ENCODE measurements at places on chromosomes 4 and X.

DNA sequence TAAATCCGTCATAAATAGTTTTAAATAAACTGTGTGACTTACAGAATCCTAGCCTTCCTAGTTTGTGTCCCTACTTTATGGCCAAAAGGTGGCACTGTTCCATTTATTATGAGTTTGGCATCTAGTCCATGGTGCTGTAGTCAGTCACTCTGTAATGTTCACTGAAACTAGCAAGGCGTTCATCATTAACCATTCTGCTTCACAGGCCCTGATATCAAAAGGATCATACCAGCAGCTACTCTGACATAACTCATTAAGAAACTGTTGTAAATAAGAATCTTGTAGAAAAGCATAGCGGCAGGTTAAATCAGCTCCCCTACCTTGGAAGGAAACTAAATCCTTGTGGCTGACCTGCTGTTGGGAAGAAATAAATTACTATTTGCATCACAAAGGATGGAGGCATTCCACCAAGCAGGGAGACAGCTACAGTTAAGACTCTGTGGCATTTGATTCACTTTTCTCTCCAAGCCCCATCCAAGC is 919.6 kb upstream of the DIAPH2 start:
- no peak for DNase-seq

DNA sequence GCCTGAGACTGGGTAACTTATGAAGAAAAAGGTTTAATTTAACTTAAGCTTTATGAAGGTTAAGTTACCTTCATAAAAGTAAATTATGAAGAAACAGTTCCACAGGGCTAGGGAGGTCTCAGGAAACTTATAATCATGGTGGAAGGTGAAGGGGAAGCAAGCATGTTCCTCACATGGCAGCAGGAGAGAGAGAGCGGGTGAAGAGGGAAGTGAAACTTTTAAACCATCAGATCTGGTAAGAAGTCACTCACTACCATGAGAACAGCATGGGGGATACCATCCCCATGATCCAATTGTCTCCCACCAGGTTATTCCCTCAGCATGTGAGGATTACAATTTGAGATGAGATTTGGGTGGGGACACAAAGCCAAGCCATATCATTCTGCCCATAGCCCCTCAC is 944.7 kb upstream of the NDST4 start:
- no peak for DNase-seq

DNA sequence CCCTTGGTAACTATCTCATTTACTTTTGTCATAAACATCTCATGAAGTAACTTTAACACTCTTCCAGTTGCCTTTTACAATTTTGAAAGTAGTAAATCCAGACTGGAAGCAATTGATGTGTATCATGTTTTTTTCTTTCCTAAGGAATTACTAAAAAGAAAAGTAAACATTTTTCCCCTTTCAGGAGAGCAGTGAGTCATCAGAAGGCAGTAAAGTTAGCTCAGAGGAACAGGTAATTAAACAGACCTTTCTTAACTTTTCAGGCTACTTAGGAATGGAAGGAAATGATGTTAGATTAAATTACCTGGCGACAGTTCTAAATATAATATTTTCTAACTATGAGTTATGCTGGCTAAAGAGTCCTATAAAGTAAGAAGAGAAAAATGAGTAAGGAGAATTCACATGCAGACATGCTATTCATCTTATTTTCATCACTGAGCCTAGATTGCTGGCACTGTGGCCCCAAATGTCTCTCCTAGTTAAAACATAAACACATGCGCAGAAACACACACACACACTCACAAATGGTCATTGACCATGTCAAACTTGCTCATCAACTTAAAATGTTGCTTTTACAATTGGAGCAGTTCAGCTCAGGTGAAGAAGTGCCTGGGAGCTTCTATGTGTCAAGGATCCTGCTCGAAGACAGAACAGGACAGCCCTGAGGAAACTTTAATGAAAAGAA is 9.3 kb downstream of the DMP1 start:
- no peak for DNase-seq

DNA sequence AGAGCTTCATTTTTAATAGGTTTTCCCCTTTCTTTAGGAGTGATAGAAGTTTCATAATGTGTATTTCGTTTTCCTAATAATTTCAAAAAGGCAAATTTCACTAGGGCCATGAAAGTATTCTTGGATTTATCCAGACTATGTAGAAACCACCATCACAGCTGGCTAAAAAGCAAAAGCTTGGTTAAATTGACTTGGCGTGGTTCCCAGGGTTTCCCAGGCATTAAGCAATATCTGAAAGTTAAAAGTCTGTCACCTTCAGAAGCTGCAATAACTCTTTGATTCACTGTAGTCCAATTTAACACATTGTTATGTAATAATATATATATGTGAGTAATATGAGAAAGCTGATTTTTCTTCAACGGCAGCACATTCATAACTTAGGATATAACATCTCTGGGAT is 38.3 kb downstream of the NDNF start:
- DNase-seq: no peak

DNA sequence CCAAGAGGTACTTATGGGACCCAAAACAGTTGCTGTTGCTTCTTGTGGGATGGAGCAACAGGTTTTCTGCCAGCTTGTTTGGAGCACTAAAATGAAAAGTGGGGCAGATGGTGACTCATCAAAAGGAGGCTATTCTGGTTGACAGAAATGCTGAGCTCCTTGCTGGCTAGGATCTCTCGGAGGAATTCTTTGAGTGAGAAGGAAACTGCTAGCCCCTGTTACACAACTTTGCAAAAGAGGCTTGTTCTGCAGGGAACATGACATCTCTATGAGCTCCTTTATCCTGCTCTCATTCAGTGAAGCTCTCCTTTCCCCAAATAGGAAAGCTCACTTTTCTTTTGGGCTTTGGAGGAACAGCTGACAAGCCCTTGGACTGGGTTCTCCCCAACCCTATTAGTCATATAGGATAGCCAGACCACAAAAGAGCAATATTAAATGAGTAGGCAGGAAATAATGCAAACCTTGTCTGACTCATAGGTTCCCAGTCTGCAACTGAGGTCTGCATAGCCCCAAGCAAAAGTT is 108.3 kb downstream of the CDS1 start:
- no peak for DNase-seq

GRCh38 chr4:1855333-1856070 is 454 bp downstream of the LETM1 start:
- no peak for DNase-seq

DNA sequence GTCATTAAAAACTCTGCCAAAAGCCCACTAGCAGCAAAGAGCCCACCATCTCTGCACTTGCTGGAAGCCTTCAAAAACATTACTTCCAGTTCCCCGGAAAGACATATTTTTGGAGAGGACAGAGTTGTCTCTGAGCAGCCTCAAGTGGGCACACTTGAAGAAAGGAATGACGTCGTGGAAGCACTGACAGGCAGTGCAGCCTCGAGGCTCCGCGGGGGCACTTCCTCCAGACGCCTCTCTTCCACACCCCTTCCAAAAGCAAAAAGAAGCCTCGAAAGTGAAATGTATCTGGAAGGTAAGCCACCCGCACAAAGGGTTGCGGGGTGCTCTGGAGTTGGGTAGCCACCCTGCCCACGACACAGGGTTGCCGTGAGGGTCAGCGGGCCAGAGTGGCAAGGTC is 25.9 kb downstream of the OFD1 start:
- no peak for DNase-seq

- no peak for DNase-seq
These were observed 5.4 kb upstream of the SHROOM3 start for GRCh38 chr4:76429636-76430035.
